Fibroblast of pulmonary artery (primary cell): ENCODE measurements at places on chromosomes 12 and 14.

- no peak for DNase-seq
These were observed 343.0 kb downstream of the BMP4 start for GRCh38 chr14:53613404-53614253.

DNA sequence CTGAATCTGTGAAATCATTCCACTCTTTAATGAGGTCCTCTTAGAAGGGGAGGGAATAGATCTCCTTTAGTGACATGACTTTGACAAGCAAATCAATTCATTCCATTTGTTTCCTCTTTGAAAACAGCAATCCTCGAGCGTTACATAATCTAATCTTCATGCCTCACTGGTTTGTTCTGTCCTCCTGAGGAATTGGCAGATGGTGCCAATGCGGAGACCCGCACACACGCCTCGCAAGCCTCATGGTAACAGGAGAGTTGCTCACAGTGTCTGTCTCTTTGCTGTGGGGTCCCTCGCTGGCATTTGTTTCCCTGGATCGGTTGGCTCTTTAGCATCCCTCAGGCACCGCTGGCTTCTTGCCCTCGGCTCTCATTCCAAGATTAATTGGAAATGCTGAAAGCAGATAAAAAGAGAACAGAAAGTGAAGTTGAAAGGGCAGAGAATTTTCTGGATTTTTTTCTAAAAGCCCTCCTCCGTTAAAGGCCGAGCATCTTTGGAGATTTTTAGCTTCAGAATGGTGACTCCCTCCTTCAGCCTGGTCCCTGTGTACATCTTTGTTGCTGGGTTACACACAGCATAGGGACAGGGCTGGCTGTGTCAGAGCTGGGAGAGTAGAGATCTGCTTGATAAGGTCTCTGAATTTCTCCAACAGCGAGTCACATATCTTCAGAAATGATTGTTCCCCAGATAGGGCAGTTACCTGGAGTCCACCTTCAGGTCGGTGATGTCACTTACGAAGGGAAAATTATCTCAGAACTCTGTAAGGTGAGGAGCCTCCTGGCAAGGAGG is 10.1 kb upstream of the CABP1 start:
- DNase-seq = no peak

- peak; percentile 34 for DNase-seq
These were observed 80.3 kb downstream of the ESRRB start for GRCh38 chr14:76456200-76456599.

- no peak for DNase-seq
These were observed 309.6 kb downstream of the TMTC2 start for GRCh38 chr12:82996168-82996812.

- DNase-seq = no peak
These were observed 21.2 kb downstream of the DEGS2 start for GRCh38 chr14:100138082-100138787.

DNA sequence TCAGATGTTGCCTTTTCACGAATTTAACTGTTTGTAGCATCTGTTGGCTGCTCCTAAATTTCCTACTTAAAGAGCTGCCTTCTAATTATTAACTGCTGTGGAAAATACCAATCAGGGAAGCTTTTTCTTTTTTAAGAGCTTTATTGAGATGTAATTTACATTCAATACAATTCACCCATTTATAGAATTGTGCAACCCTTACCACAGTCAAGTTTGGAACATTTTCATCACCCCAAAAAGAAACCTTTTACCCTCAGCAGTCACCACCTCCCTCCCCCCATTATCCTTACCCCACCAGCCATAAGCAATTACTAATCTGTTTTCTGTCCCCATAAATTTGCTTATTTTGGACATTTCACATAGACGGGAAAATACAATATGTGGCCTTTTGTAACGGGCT is 1.4 kb downstream of the PCNX4 start:
- DNase-seq = no peak

DNA sequence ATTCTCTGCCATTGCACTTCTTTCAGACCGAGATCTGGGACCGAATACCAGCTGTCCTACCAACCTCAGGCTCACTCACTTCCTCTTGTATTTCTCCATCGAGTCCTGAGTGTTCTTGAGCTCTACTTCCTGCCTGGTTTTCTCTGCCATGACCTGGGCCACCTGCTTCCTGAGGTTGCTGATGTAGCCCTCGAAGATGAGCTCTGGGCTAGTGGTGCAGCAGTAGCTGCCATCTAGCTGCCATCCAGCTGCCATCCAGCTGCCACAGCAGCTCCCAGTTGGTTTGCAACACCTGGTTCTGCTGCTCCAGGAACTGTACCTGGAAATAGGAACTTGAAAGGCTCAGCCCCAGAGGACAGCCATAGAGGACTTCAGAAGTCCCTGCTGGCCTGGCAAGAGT is 15.0 kb upstream of the KRT73 start:
- no peak for DNase-seq

GRCh38 chr12:55516391-55516790 is 24.2 kb downstream of the OR6C68 start:
- no peak for DNase-seq

DNA sequence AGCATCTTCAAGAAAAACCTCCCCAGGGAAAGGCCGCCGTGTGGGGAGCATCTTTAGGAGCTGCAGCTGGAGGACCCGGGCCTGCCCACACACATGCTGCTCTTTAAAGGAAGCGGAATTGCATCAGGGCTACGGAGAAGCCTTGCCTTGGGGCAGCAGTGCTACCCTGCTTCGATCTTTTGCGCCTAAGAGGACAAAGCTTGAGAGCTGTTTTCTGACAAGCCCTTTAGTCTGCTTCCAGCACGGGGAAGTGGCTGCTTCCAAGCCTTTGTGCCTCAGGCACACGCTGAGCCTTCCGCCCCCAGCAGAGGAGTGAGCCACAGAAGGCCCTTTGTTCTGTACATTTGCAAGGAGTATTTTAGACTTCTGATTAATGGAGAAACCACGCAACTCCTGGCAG is 31.5 kb downstream of the COA8 start:
- DNase-seq = peak; percentile 72

- DNase-seq = no peak
These were observed 8.7 kb downstream of the NOC4L start for GRCh38 chr12:132152953-132153352.

- no peak for DNase-seq
These were observed 43.1 kb upstream of the A2ML1 start for GRCh38 chr12:8779281-8779680.

- no peak for DNase-seq
These were observed 132.4 kb upstream of the RGS6 start for GRCh38 chr14:71799841-71800240.

- peak; percentile 91 for DNase-seq
These were observed at the start of gene MIPOL1 for GRCh38 chr14:37197421-37198272. Gene MIPOL1, plus strand, starts transcription at chr14:37197937. Its CDS starts 49,952 bp downstream, at chr14:37247889.

DNA sequence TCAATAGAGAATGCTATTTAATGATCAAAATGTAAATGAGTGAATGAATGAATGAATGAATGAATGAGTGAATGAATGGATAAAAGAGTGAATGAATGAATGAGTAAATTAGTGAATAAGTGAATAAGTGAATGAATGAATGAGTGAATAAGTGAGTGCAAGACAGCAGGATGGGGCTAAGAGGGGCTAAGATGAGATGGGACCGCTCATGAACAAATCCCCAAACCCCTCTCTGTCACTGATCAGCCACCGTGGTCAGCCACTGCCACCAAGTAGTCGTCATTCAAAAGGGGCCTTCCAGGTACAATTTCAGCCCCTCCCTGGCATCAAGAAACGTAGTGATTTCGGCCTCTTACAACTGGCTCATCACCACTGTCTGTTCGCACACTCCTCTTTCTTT is 79.2 kb downstream of the BCL11B start:
- DNase-seq = no peak

GRCh38 chr12:56153678-56154065 is 1.3 kb downstream of the MYL6B start:
- no peak for DNase-seq

- no peak for DNase-seq
These were observed 106.5 kb downstream of the ADGRD1 start for GRCh38 chr12:131060011-131060703.

GRCh38 chr12:101650346-101651117 is 46.9 kb upstream of the CHPT1 start:
- no peak for DNase-seq

DNA sequence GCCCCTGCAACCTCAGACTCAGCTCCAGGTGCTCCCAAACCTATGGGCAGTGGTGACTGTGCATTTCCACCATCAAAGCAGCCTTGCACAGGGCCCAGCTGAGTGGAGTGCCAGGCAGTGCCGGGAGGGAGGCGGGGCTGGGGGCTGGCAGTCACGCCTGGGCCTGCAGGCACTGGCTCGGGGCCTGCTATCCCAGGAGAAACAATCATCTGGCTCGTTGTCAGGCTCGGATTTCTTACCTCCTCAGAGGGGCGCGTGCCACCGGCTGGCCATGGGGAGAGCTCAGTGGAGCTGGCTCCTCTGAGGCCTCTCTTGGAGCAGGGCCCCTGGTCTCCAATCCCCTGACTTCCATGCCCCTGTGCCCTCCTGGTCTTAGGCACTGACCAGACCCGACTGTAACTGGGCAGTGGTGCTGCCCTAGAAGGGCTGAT is 20.2 kb upstream of the PPP1R13B start:
- DNase-seq = no peak
